ENCODE measurements at places on chromosomes 3 and 15. TPM values are rescaled to one million over a fixed set of nuclear protein-coding genes. Genes with fewer than 3 reads are reported as not detected.

DNA sequence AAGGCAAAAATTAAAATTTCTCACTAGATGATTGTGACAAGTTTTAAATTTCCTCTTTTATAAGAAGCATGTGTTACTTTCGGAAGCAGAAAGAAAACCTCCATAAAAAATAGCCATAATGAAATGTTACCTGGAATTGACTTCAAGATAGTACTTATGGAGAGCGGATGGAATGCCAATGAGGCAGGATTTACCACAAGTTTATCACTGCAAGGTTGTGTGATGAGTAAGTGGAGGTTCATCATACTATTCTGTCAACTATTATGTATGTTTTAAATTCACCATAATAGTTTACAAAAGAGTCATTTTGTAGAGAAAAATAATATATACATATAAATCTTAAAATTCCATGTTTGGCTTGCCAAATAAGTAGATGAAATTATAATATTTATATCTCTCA, 230.3 kb downstream of the SCAPER start:
- DNase-seq = no peak

NANOGP8 gene
- not detected for total RNA-seq

TTBK2 gene
- total RNA-seq = 10.1 TPM

DNA sequence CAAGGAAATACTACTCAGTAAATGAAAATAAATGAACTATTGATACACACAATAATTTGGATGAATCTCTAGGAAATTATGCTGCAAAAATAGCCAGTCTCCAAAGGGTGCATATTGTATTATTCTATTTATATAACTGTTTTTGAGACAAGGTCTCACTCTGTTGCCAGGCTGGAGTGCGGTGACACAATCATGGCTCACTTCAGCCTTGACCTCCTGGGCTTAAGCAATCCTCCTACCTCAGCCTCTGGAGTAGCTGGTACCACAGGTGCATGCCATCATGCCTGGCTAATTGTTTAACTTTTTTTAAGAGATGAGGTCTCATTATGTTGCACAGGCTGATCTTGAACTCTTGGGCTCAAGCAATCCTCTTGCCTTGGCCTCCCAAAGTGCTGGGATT, 12.5 kb downstream of the KLHDC8B start:
- no peak for DNase-seq

DTX3L gene
- total RNA-seq = 127 TPM

GRCh38 chr15:78752492-78753358, 58.5 kb downstream of the ADAMTS7 start:
- no peak for DNase-seq

GRCh38 chr3:96537165-96537564, 277.2 kb upstream of the EPHA6 start:
- DNase-seq = no peak

ATP13A4 gene
- total RNA-seq = 1.8 TPM

GRCh38 chr3:129132097-129132866, 10.7 kb upstream of the RAB43 start:
- no peak for DNase-seq

- DNase-seq = peak; percentile 45
Observed at GRCh38 chr3:157174290-157174648, 14.3 kb upstream of the CCNL1 start.

DNA sequence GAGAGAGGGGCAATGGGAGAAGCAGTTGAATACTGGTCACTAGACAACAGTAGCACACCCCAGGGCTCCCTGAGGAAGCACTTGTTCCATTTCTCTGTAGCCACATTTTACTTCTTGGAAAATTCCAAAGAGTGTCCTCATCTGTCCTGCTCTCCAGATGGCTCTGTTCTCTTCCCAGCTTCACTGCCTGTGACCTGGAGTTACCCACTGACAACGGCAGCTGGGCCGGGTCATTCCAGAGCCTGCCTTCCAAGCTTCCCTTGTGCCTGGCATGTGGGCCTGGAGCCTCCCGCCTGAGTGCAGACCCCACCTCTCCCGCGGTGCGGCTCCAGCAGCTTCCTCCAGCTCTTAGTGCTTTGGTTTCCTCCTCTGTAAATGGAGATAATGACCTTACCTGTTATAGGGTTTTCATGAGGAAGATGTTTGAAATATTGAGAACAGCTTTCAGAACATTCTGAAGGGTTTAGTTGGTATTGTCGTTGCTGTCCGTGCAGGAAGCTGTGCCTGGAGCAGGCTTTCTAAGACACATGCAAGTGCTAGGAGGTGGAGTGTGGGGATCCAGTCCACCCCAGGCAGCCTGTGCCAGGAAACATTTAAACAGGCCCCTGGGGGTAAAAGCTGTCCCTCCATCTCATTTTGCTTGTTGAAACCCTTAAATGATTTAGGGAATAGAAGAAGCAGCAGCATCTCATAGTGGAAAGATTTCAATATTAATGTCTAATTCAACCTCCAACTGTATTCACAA, 24.8 kb downstream of the EFCC1 start:
- DNase-seq = no peak

- DNase-seq = peak; percentile 81
Observed at GRCh38 chr3:31213869-31214486, 318.7 kb upstream of the STT3B start.

GHSR gene
- not detected for total RNA-seq

DNA sequence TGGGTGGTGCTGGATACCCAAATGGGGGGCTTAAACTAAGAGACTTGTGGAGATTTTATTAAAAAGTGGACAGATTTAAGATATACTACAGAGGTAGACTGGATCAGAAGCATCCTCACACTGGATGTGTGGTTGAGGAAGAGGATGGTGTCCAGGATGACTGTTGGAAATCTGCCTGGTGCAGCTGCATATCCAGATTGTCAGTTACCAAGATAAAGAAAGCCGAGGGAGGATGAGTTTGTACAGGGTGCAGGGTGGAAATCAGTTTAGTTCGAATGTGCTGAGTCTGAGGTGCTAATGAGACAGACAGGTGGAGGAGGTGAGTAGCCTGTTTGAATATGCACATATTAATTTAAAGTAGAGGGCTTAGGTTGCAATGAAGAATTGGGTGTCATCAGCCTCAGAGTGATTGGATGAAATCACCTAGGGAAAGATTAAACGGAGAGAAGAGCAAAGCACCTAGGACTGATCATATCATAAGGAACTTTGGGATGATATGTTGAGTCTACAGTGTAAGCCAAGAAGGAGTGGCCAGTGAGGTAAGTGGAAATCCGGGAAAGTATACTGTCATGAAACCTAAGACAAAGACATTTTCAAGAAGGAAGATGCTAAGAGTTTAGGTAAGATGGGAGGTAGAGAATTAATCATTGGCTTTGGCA, 74.1 kb upstream of the GOLGA8B start:
- no peak for DNase-seq

MNS1 gene
- total RNA-seq = 0.23 TPM

DNA sequence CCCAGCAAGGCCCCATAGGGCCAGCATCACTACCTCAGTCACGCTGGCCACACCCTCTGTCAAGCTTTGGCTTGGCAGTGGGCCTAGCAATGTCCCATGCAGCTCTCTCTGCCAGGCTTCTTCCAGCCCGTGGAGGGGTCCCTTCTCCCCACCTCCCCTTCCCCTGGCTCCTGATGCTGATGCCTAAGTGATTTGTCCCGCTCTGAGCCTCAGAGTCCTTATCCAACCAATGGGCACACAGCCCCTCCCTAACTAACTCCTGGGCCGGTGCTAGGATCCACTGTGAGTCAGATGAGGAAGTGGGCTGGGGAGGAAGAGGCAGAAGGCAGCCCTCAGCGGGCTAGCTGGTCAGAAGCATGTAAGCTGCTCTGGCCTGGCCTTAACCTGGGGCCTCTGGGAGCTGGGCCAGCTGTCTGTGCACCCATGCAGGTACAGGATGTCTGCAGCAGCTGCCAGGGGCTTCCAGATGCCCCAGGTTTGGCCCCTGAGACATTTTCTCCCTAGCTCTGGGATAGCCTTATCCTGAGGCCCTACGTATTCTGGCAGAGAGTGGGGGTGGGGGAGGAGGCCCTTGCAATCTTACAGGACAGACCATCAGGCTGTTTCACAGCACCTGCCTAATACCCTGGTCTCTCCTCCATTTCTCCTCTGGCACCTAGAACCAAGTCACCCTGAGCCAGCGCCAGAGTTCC, 740 bp upstream of the ZBTB47 start:
- DNase-seq = peak; percentile 21

Measured in activated CD8-positive, alpha-beta T cell treated with anti-CD3 and anti-CD28 coated beads, Interleukin-2, amount 10 ng/mL, durations not matched to agents 7 days and 5 days (primary cell).